ENCODE measurements at places on chromosomes 2 and 18.

DNA sequence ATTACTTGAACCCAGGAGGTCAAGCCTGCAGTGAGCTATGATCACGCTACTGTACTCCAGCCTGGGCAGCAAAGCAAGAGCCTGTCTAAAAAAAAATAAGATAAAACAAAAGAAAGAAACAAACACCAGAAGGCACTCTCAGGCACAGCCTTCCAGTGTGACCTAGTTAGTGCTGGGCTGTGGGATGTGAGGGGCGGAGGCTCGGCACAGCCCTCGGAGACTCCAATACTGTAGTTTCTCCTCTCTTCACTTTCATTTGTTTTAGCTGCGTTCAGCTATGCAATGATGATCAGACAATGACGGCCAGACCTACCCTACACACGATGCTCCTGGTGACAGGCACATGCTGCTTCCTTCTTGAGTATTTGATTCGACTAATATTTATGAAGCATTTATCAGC lies 127.7 kb downstream of the SOCS6 start:
- DNase-seq: peak; percentile 16

DNA sequence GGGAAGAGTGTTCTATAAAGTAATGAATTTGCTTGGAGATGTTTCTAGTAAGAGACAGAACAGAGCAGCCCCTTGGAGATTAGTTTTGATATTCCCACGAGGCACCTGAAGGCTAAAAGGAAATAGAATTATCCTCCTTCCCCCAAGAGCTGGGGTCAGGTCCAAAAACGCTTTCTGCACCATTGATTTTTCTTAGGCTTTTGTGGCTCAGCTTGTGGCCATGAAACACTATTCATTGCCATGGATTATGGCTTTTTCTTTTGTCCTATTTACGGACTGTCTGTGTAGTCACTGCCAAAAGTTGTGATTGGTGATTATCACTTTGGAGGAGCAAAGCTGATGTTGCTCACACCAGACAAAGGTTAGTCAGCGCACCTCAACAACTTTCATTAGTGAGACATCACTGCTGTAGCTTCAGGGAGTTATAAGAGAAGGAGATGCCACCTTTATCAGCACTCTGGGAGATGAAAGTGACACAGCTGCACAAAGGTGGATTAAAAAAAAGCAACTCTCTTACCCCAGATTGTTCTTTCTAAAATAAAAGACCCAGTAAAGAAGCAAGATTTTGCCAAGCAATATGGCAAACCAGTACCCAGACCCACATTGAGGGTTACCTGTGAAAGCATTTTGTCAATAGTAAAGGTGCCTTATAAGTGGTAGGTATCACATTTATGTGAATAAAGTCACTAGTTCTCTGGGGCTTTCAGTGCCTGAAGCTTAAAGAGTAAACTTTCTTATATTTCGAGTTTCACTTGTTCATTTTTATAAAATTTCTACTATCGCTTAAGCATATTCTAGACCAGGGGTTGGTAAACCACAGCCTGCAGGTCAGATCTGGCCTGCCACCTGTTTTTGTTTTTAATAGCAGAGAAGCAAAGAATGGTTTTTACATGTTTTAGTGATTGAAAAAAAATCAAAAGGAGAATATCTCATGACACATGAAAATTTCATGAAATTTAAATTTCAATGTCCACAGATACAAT lies 10.6 kb downstream of the CXCR4 start:
- no peak for DNase-seq

- DNase-seq: no peak
Observed at GRCh38 chr2:127314193-127314988, 20.4 kb upstream of the ERCC3 start.

- DNase-seq: no peak
Observed at GRCh38 chr18:65737471-65737955, 13.3 kb upstream of the CDH7 start.

Data from putamen (tissue), 1 donor.